ENCODE measurements at places on chromosomes 2 and 18.

- DNase-seq = no peak
Measured at GRCh38 chr18:59142274-59142673, 2.6 kb downstream of the SEC11C start.

DNA sequence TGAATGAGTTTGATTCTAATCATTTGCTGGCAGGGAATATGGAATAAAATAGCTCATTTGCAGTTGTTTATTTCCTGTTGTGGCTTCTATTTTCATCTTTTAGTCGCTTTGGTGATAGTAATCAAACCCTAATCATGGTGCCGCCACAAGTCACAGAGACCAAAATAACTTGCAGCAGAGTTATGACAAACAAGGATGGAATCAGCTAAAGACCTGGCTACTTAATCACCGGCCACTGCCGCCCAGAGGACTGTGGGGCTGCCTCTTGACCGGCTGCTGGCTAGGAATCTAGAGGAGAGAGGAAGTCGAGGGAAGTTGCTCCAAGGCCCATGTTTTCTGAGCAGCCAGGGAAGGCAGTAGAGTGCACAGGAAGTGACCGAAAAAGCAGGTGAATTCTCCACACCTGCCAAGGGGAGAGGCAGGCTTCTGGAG is 5.1 kb upstream of the SMAD7 start:
- no peak for DNase-seq

GRCh38 chr2:148882051-148882450 is 7.0 kb downstream of the KIF5C start:
- DNase-seq = no peak

DNA sequence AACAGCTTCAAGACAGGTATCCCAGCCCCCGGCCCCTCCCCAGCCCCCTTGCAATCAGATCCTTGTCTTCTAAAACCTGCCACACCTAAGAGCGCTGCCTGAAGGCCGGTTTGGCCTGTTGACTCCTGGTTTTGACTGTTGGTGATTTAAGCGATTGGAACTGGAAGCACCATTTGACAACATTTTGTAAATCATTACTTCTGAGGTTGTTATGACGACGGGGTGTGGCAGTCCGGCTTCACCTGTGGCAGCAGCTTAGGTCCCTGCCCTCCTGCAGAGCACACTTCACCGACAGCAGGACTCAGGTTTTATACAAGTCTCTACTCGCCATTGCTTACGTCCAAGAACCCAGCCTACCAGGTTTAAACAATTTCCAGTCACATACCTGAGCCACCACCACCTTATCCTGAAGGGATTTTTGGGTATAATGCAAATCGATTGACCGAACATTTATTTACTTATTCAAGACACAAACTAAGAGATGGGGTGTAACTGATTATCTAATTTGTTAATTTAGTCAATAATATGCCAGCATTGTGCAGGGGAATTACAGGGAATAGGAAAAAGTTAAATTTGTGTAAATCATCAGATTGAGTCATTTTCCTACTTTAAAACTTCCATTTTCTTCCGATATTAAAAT is 707 bp upstream of the DGUOK start:
- no peak for DNase-seq

DNA sequence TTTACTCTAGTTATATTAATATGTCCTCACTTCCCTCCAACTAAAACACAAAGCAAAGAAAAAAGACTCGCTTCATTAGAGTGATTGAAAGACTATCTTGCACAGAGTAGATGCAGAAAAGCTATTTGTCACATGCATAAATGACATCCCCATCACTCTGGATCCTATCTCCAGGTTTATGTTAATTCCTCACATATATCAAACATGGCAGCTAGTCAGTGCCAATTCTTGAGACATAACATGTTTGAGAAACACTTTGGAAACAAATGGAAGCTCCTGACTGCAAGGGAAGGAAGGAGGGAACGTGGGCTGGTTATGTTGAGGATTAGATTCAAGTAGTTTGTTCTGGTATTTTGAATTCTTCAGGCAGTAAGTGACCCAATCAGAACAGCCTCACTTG is 89.8 kb upstream of the BCL2L11 start:
- no peak for DNase-seq

DNA sequence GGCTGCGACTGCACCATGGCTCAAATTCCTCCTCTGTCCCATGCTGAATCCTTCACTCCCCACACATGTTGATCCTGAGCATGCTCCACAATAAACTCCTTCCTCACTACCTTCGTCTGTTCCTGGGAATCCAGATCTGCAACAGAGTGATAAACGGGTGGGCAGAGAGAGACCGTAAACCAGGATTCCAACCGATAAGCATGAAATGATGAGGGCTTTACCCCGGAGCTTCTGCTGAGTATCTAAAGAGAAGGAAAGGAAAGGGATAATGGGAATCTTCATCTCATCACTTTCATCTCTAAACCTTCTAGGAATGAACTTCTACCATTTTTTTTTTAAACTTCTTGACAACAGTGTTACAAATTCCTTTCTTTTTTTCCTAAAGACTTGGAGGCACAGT is 329.3 kb upstream of the TNP1 start:
- no peak for DNase-seq

- no peak for DNase-seq
Measured at GRCh38 chr2:86304416-86304815, 33.0 kb downstream of the REEP1 start.
